ENCODE measurements at places on chromosomes 3 and 15.

GRCh38 chr3:170055209-170055608 lies 17.4 kb downstream of the GPR160 start:
- no peak for DNase-seq

- peak; percentile 35 for DNase-seq
These were observed at the start of gene NCKIPSD for GRCh38 chr3:48685603-48686511. TSS of gene NCKIPSD (minus strand) at chr3:48685915. CDS start at chr3:48685807, 108 bp downstream.

DNA sequence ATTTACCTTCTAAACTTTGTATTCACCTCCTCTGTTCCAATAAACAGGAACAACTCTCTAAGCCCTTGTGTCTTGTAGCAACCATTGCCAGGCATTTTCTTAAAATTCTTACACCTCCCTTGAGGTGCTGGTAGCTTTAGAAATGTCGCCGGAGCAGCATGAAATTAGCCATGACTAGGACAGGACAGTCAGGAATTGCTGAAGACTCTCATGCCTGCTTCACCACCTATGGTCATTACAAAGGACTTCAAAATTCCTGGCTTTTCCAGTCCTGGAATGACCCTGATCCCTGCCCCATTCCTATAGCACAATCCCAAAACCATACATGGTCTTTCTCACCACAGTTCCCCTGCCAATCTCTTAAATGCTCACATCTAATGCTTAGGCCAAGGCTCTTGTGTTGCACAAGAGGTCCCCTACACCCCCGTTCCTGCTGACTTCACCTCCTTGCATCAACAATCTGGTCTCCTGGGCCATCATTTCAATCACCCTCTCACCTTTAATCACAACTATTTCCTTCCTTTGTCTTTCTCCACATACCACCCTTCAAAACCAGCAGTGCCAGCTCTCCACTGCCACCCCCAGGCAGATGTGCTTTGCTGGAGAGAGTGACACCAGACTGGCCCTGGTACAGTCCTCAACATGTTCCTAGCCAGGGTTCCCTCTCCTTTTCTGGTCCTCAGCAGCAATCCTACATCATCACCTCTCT lies 113.2 kb upstream of the TJP1 start:
- no peak for DNase-seq

DNA sequence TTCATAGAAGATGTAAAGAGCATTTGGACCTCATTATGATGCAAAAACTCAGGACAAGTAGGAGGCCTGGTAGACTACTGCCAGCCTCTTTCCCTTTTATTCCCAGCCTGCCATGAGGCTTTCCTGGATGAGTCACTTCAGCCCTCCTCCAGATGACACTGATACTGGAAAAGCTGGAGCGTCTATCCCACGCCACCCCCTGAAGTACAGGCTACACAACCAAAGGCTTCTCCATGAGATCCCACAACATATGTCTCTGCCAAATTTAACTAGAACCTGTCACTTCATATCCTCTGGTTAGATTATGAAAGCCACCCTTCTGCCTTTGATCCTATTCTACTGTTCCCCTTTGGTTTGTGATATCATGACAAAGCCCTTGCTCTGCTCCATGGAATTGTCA lies 56.1 kb upstream of the CPNE4 start:
- DNase-seq: no peak

DNA sequence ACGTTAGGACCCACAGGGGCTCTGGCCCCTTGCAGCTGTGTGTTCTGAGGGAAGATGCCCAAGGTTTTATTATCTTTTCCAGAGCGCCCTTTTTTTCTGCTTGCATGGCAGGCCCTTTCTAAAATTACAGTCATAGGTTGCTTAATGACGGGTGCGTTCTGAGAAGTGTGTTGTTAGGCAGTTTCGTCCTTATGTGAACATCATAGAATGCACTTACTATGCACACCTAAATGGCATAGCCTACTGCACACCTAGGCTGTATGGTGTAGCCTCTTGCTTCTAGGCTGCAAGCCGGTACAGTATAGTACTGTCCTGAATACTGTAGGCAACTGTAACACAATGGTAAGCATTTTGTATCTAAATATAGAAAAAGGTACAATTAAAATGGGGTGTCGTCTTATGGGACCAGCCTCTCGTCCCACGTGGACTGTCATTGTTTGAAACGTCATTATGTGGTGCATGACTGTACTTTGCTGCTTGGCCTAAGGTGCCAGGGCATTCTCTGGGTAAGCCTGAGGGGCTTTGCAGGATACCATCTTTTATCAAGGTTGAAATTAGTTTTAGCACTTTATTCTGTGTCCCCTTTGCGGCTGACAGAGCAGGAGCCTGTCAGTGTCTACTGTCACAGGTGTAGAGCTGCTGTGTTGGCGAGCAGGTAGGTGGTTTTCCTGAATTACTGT lies 10.9 kb downstream of the KLF13 start:
- no peak for DNase-seq
